ENCODE measurements at places on chromosomes 2 and 18.

DNA sequence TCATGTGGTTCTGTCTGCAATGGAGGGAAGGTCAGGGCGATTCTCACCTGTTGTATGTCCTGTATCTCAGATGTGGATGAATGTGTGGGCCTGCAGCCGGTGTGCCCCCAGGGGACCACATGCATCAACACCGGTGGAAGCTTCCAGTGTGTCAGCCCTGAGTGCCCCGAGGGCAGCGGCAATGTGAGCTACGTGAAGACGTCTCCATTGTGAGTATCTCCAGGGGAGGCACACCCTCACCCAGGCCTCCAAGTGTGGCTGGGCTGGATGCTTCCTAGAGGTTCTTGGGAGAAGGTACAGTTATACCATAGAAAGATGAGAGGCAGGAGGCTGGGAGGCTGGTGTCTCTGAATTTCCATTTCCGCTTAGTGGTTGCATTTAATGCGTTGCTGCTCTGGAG is 46.9 kb downstream of the FBLN7 start:
- DNase-seq = no peak

- DNase-seq = peak; percentile 19
These were observed 521.2 kb upstream of the POU3F3 start for GRCh38 chr2:104332731-104333130.

DNA sequence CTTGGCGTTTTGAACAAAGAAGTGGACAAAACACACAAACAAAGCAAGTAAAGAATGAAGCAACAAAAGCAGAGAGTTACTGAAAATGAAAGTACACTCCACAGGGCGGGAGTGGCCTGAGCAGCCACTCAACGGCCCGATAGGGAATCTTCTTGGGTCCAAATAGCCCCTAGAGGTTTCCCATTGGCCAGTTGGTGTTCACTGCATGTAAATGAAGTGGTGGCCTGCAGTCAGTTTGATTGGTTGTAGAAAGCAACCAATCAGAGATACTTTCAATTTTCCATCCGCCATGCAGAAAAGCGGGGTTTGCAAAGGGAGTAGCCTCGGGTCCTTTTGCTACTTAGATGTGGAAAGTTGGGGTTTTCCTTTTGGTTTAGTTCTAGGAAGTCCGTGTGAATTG is 31.6 kb downstream of the CYBRD1 start:
- DNase-seq = no peak

DNA sequence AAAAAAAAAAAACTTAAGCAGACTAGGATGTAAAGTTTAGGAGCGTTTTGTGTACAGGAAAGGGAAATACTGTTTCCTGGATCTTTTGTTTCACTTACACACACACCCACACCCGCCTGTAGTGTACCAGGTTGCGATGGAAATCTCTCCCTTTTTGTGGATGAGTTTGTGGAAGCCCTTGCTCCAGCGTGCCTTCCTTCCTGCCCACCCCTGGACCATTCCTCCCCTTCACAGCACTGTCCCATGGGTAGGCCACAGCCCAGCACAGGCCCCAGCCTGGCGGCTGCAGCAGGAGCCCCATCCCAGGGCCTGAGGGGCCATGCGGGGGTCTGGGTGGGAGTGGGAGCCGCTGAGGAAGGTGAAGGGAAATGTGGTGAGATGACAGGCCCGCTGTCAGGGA is 15.1 kb downstream of the MALL start:
- DNase-seq = no peak

DNA sequence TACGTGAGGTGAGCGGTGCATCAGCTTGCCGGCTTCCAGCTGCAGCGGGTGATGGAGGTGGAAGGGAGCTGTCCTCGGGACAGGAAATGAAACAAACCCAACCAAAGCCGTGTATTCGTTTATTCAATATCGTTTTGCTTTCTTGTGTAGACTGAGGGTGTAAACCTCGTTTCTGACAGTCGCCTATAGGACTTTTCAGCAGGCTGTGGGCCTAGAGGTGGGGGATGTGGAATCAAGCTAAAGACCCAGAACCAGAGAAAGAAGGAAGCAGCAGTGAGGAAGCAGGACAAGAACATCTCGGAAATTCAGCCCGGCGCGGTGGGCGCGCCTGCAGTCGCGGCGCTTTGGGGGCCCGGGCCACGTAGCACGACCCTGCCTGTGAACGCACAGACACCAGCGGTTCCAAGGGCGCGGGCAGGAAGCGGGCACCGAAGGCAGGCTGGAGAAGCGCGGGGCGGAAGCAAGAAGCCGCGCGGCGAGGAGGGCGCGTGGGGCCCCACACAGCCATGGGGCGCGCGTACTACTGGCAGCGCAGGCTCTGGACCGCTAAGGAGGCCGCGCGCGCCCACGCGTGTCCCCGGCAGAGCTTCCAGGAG is 755 bp upstream of the ATP9B start:
- DNase-seq = no peak

DNA sequence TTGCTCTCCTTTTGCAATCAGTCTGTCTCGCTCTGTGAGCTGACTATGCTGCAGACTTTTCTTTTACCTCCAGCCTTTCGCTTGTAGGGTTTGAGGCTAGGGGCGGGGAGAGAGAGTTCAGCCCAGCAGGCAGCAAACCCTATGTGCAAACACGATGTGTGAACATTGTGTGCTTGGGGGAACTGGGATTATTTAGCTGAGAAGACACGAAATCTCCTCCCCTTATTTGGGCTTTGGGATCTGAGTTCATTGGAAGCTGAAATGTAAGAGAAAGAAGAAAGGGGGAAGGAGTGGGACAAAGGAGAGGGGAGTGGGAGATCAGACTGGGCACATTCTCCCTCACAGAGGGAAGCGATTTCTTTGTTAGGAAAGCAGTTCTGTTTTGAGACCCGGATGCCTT is 189.6 kb upstream of the TNP1 start:
- no peak for DNase-seq

Data from HS-5 (cell line).